HS-27A (cell line): ENCODE measurements at places on chromosomes 12 and 14.

GRCh38 chr12:106112145-106112821, 26.5 kb downstream of the NUAK1 start:
- no peak for DNase-seq

DNA sequence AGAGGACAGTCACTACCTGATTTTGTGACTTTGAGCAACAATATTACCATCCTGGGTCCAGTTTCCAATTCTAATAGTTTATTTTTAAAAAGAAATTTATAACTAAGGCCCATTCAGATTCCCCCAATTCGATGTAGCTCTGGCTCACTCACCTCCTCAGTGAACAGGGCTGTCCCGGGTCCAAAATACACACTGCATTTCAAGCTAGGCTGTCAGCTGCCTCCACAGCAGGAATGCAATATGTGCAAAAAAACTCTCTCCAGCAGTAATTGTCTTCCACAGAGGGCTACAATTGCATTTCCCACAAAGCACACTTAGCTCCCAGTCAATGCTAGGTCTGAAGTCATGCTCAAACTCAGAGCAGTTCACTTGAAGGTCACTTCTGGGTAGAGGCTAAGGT, 39.3 kb upstream of the ZNF641 start:
- no peak for DNase-seq

DNA sequence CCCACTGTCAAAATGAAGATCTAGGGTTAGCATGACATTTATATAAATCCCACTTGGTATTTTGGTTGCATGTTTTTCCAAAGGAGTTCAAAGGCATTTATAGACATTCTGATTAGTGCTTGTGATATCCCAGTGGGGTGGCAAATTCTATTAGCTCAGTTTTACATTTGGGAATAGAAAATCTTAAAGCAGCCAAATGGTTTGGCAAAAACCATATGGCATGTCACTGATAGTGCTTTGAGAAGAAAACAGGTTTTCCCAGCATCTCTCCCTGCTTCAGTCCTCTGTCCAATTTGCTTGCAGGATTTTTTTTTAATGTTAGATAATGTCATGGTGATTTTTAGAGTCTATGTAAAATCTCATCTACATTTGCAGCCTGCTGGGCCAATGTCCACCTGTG, 225.1 kb upstream of the DIO3 start:
- no peak for DNase-seq

- DNase-seq: no peak
Observed at GRCh38 chr12:123142518-123142840, 8.4 kb downstream of the PITPNM2 start.

GRCh38 chr12:6644257-6644596, 3.0 kb downstream of the ACRBP start:
- DNase-seq: no peak

GRCh38 chr12:7991535-7991934, 41.0 kb upstream of the FOXJ2 start:
- DNase-seq: no peak
